ENCODE measurements at places on chromosomes 16 and 17. TPM values are rescaled to one million over a fixed set of nuclear protein-coding genes. Genes with fewer than 3 reads are reported as not detected.

Gene TMEM114
- total RNA-seq = not detected

Gene MMP28
- total RNA-seq = 83.9 TPM

Gene IKZF3
- 0.83 TPM for total RNA-seq

Gene MGAT5B
- under 0.01 TPM for total RNA-seq

Gene ACSM2A
- 1.3 TPM for total RNA-seq

Gene GPR179
- total RNA-seq = under 0.01 TPM
